ENCODE measurements at places on chromosomes 5 and 9.

DNA sequence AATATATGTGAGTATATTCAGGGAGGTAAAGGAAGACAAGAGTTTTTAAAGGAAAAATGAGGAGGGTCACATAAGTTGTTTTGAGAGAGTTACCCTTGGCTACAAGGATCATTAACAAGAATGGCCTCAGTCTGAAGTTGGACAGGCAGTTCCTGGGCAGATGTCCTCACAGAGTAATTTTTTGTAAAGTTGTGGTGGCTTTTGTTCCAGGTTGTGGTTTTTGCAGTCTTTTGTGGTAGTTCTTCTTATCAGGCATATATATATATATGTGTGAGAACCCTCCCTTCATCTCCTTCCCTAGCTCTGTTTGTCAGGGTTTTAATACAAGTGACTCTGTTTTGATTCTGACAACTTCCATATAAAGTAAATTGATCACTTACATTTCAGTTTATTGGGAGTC lies 60.0 kb downstream of the CSNK1G3 start:
- DNase-seq = no peak

GRCh38 chr5:68446487-68446894 lies 230.9 kb downstream of the PIK3R1 start:
- DNase-seq = no peak

DNA sequence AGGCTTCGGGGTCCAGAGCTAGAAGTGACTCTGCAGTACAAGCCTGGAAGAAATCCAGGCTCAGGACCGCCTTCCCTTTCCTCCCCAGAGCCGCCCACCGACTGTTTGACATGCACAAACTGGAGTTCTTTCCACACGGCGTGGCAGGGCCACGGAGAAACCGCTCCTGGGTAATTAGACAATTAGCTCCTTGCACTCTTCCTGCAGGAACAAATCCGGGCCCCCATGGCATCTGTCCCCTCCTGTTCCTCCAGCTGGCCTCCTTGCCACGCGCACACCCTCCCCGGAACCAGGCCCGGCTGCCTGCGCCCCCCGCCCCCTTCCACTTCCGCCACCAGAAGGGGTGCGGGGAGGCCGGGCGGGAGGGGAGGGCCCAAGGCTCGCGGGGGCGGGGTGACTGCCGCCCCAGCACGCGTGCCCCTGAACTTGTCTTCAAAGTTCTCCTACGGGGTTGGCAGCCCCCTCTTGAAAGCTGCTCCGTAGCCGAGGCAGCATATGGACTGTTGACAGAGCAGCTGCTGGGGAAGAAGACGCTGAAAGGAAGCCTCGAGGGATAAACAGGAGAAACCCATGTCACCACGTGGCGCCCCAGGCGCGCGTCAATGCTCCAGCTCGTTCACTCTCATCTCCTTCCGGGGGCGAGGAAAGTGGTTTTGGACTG lies 74.3 kb downstream of the SEC61B start:
- DNase-seq = no peak

DNA sequence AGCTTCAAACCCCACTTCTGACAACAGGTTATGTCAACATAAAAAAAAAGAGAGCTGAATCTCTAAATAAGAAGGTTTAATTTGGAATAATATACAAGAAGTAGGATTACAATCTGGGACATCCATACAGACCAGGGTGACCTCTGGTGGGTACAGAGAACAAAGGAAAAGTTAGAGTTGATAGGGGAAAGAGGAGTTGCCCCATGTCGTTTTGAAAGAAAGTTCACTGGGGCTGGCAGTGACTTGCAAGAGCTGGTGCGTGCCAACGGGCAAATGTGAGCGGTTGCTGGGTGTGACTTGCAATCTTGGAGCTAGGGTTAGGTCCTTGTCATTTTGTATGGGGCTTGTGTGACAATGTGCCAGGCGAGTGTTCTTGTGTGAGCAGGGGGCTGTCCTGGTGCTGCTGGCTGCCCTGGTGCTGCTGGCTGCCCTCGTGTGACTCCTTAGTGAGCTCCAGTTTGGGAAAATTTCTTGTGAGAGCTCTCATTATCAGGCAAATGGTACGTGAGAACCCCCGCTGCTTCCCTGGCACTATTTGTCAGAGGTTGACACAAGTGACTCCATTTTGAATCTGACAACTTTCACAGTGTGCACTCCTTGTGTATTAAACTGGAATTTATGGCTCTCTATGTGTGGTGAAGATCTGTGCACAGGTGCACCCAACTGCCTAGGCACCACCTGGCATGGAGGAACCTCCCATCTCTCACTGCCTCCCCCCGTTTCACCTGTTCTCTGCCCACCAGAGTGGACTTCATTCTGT lies 69.8 kb downstream of the UBE2QL1 start:
- DNase-seq = no peak

DNA sequence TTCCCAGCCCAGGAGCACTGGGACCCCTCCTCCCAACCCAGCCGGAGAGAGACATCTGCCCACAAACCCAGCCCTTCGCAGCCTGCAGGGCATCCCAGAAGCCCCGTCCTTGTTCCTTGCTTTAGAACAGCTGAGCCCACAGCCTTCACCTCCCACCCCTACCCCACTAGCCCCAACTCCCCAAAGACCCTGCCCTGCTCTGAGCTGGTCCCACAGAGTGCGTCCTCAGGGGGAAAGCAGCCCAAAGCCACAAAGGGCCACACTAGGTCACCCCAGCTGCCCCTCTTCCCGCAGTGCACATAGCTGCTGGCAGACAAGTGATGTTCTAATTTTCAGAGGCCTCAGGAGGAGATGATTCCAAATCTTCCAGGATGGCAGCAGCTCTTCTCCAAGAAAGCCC lies 8.8 kb downstream of the PLPP7 start:
- no peak for DNase-seq

GRCh38 chr5:140253985-140254384 lies 48.9 kb downstream of the PFDN1 start:
- no peak for DNase-seq

GRCh38 chr9:99351647-99352046 lies 129.6 kb downstream of the SEC61B start:
- DNase-seq = no peak

- DNase-seq = no peak
Observed at GRCh38 chr9:114524247-114524681, 19.0 kb upstream of the WHRN start.

GRCh38 chr5:179475208-179475751 lies 75.1 kb upstream of the RUFY1 start:
- DNase-seq = no peak

- peak; percentile 66 for DNase-seq
Observed at GRCh38 chr5:40437452-40437861, 242.3 kb upstream of the PTGER4 start.

- DNase-seq = no peak
Observed at GRCh38 chr5:37640088-37640487, 199.8 kb downstream of the GDNF start.

- DNase-seq = peak; percentile 30
Observed at GRCh38 chr9:36486329-36486932, 86.3 kb upstream of the MELK start.

DNA sequence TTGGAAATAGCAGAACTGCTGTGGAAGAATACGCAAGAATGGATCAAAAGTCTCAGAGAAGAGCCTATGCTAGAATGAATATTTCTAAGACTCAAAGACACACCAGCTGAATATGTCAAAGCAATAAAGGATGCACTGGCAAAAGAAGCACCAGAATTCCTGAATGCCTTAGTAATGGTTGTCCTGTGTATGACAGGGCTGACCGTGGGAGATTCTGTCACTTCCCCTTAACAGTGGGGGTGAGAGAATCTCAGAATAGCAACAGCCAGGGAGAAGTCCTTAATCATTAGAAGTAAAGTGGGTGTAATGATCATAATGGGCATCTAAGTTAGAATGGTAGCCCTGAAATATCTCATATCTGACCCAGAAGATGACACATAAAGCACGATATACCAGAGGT lies 14.6 kb upstream of the PRR16 start:
- no peak for DNase-seq

- DNase-seq = no peak
Observed at GRCh38 chr9:92245005-92245797, 48.3 kb downstream of the IARS1 start.

GRCh38 chr9:110622368-110622767 lies 42.8 kb upstream of the SVEP1 start:
- no peak for DNase-seq

DNA sequence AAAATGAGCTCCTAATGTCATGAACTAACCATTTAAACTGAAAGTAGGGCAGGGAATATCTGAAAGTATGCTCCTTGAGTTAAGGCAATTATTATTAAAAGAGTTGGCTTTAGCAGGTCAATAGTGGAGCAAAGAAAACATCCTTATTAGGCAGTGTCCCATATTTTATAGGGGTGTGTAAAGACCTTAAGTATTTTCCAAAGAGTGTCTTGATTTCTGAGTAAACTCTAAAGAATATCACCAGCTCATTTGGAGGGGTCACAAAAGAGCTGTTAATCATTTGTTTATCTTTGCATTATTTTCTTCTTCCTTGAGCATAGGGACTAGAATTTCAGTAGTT lies 109.3 kb downstream of the MUSK start:
- no peak for DNase-seq

DNA sequence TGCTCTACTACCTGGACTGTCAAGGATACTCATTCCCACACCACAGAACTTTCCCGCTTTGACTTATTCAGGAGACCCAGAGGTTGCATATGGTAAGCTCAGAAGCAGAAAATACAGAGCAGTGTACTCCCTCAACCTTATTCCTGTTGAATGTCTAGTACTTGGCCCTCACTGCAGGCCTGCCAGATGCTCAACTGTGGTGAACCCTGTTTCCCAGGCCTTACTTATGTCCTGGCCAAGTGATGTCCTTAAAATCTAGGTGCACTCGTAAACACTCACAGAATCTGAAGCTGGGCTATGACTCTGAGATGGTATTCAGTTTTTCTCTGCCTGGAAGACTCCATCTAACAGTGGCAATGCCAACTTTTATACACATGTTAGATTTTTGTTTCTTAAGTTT lies 21.0 kb downstream of the DIAPH1 start:
- DNase-seq = no peak

- DNase-seq = no peak
Observed at GRCh38 chr5:158832731-158833130, 267.0 kb downstream of the EBF1 start.

DNA sequence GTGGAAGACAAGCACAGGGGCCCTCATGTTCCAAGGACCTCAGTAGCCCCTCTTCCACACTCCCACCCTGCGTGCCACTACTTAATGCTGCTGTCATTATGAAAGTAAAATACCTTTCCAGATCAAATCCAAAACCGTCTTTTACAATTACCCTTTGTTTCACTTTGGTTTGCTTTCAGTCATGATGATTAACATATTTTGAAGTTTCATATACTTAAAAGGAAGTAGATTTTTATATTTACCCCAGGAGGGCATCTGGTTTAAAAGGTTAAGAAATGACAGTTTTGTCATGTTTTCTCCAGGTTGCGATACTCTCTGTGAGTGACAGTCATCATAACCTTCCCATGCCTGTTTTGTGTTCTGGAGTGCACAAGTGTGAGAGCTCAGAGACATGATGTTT lies 13.5 kb upstream of the MAP1B start:
- DNase-seq = no peak

DNA sequence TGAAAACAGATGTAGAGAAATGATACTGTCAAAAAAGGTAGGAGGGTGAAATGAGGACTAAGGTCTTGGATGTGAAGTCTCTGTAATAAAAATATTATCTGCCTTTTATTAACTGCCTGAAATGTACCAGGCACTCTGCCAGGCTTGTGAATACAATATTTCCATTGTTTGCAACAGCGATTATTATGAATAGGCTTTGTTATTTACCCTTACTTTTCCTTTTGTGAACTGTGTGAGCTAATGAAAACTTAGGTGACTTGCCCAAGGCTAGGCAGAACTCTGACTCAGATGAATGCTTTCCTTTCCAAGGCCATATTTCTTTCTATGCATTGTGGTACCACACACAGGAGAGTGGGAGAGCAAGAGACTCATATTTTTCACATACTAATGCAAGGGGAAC lies 204.1 kb downstream of the CDH12 start:
- DNase-seq = no peak

DNA sequence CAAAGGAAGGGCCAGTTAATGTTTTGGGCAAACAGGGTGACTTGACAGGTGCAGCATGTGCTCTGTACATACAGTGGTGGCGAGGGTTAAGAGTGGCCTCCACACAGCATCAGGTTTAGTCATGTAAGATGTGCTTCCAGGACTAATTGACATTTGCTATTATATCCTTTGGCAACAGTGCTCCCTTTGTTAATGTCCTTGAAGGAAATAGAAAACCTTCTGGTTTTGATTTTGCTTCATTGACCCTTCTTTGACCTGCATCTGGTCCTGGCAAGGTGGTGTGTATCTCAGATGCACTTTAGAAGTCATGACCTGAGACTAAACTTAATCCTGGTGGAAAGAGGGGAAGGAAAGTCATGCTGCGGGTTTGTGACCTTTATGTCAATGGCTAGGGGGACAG lies 440.0 kb downstream of the ENC1 start:
- no peak for DNase-seq

- no peak for DNase-seq
Observed at GRCh38 chr5:9230355-9230754, 315.5 kb downstream of the SEMA5A start.

DNA sequence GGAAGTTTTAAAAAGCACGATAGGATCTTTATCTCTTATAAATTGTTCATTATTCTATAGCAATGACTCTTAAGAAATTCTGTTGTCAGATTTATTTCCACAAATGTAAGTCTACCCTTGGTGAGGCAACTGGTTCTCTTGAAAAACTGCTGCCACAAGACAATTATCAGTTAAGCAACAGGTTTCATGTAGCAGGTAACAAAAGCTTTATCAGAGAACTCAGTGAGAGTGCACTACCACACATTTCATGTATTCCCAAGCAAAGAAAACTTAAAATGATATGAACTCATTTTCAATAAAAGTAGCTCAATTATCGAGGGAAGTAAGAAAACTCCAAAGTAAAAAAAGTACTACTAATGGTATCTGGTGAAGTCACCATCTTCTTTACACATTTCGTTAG lies 9.4 kb downstream of the NR6A1 start:
- DNase-seq = no peak

GRCh38 chr9:29555502-29555901 lies 1982.2 kb upstream of the C9orf72 start:
- DNase-seq = no peak

DNA sequence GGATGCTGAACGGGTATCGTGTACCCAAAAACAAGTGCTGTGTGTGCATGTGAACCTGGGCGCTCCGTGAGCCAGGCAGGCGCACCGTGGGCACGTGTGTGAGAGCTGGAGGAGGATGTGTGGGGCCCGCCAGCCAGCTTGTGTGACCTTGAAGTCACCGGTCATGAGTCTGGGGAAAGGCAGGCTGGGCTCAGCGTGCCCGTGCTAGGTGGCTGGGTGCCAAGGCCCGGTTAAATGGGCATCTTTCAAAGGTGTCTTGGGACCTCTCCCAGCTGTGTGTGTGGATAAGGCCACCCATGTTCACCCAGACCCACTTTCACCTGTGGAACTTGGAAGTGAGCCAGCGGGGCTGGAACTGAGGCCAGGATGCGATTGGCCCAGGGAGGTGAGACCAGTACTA lies 3.4 kb downstream of the KCNT1 start:
- no peak for DNase-seq

All from stimulated activated CD8-positive, alpha-beta memory T cell treated with anti-CD3 and anti-CD28 coated beads, Interleukin-4, amount 100 ng/mL, for 48 hours (primary cell).